ENCODE measurements at places on chromosomes 3 and 15.
A peak's percentile ranks its signal among the peaks of the same experiment; 100 is the strongest.

DNA sequence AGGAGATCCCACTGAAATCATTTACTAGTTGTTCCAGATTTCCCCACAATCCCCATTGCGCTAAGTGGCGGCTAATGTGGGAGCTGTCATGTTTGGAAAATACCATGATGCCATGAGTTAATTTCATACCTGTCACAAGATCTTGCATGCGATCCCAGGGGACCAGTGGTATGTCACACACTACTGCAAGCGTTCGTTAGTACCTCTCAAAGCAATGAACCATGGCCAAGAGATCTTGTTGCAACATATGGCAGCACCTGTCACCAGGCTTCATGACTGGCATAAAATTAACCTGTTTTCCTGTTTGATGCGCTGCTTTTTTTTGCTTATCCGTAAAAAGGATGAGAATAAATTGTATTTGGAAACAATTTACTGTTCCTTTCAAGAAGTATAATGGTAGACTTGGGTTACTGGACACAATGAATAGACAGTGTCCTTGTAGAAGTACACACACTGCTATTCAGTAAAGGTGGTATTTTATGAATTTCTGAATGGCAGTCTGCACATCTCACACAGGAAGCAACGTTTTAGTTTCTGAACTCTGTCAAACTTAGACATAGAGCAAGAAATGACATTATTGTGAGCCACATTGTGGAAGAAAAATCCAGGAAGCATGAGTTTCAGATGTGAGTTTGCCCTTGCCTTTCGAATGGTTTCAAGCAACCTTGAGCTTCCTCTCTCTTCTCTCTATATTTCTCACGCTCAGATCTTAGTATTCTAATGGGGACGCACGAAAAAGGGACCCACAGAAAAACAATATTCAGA, 81.9 kb downstream of the CHL1 start:
- no peak for DNase-seq

GRCh38 chr3:172173316-172174254, 134.2 kb downstream of the FNDC3B start:
- DNase-seq = no peak

GRCh38 chr15:28922707-28923012, 36.9 kb downstream of the APBA2 start:
- DNase-seq = no peak

- DNase-seq = peak; percentile 20
Observed at GRCh38 chr3:105553851-105554250, 187.1 kb downstream of the ALCAM start.

DNA sequence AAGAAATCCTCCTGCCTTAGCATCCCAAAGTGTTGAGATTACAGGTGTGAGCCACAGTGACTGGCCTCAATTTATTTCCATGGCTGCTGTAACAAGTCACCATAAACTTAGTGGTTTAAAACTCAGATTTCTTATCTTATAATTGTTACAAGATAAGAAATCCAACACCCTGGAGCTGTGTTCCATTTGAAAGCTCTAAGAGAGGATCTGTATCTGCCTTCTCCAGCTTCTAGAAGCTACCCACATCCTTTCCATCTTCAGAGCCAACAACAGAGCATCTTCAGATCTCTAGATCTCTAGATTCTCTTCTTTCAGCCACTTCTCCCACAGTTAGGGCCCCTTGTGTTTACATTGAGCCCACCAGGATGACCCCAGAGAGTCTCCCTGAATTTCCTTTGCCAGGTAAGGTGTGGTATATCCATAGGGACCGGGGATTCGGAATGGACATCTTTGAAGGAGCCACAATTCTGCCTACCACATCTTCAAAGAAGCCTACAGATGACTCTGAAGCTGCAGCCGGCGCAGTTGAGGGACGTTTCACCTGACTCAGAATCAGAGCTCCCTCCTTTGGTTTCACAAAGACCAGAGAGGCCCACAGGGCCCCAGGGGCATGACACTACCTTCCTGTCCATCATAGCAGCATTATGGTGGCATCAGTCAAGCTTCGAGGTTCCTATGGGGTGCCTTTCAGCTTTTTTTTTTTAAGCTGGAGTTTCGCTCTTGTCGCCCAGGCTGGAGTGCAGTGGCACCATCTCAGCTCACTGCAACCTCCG, 87.0 kb upstream of the IGF1R start:
- DNase-seq = no peak

- no peak for DNase-seq
Observed at GRCh38 chr3:22862111-22862510, 341.0 kb upstream of the UBE2E2 start.

DNA sequence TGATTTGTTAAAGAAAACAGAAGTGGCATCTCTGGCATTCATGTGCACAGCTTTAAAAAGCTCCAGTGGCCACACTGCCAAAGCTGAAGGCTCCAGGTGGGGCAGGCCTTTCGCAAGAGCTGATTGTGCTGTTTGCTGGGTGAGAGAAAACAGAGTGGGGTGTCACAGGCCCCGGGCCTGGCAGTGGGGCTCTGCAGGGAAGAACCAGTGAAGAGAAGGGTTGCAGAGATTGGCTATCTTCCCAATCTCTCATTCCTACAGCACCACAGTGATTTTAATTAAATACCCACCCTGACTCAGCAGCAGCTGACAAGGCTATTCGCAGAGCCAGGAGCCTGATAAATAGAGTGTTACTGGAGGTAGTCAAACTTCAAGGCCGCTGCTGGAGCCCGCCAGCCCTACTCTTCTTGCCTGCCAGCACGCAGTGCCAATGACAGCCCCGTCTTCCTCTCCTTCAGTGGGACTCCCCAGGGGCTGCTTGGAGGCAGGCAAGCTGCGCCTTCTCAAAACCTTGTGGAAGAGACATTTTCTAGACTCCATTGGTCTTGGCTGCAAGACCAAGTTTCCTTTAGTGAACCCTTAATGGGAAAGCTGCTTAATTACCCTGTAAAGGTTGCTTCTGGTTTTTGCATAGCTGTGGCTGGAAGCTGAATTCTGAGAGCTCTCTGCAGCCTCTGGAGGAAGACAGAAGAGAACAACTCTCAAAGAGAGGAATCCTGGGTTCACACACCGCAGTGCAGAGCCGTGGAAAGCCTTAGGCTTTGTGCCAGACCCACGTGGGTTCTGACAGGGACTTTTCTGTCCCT, 225.8 kb upstream of the SLCO3A1 start:
- DNase-seq = no peak

DNA sequence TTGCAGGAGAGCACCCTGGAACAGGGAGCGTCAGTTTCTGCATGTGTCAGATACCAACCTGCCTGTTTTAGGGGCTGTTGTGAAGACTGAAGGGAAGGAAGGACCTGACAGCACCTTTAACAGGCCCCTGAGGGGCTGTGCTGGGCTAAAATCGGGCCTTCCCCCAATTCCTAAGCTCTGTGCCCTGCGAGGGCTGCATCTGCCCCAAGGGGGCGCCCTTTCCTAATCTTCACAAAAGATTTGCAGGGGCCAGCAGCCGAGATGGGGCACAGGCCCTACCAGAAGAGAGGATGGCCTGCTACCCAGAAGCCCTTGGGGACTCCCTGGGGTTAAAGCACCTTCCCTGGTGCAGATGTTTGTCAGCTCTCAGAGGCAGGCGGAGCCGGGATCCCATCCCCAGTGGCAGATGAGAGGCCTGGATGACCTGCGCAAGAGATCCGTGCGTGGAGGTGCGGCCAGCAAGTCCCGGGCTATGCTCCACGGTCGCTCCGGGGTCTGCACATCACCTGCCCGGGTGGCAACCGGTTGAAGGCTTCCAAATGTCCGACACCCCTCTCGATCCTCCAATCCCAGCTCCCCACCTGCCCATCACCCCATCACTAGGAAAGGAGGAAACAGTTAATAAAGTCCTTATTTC, 53.6 kb downstream of the RHCG start:
- DNase-seq = peak; percentile 24

- no peak for DNase-seq
Observed at GRCh38 chr15:63090472-63090871, 31.2 kb upstream of the LACTB start.

DNA sequence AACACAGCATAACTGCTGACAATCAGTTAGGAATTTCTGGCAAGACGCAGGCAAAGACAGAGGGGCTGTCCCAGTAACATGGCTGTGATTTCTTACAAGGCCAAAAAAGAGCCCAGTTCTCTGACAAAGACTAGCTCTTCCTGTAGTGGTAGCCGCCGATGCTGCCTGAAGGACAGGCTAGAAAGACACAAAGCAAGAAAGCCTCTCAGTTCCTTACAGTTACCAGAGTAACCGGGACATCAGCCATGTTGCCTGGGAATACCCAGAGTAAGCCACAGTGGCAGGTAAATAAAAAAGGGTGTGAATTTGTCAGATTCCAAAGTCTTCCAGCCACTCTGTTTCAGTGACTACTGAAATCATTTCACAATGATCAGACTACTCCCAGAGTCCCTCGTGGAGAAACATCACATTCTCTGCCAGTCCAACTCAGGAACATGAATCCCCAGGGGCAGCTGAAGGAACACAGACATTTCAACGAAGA, 493.6 kb upstream of the ADAMTS9 start:
- DNase-seq = no peak

- DNase-seq = no peak
Observed at GRCh38 chr3:194761384-194761783, 75.7 kb downstream of the FAM43A start.

DNA sequence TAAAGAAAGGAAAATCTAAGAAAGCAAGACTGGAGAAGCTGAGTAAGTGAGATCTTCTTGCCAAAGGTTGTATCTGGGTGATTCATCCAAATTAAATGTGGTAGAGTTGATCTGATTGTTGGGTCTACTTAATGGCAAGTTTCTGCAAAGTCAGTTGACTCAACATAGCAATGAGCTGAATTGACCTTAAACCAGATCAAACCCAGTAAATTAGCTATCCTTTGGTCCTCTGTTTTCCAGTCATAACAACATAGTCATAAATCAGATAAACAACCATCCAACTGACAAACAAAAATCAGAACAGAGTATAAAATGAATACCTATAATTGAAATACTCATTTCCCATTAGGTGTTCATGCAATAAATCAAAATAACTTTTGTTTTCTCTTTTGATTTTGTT, 142.6 kb upstream of the CFAP20DC start:
- peak; percentile 0 for DNase-seq

DNA sequence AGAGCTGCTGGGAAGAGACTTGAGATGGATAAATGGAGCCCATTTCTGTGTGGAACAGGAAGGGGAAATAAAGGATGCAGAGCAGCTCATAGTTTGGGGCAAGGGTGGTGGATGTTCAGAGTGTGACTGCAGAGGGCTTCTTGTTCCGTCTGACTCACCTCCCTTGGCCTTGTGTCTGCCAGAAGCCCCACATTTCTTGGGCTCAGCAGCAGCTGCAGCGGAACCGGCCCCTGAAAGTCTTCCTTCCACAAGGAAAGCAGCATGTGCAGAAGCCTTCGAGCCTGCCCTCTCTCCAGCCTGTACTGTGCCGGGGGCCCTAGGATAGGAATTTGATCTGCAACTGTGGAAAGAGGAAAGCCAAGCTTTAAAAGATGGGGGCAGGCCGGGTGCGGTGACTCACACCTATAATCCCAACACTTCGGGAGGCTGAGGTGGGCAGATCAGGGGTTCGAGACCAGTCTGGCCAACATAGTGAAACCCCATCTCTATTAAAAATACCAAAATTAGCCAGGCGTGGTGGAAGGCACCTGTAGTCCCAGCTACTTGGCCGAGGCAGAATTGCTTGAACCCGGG, 11.5 kb downstream of the CDAN1 start:
- no peak for DNase-seq

DNA sequence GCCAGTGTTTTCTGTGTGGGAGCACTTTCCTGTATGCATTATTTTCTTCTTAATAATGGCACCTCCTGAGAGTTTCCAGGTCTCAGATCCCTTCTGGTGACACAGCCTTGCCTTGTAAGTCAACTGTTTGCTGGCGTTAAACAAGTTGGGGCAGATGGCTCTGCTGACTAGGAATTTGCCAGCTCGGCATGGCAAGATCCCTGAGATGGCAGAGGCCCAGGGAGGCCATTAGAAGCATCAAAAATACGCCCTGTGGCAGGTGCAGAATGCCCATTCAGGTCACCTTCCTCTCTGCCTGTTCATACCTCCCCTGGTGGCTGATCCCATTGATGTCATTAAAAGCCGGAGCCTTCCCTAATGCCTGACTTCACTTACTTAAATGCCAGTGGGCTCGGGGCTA, 320.9 kb upstream of the CTDSPL start:
- DNase-seq = no peak

DNA sequence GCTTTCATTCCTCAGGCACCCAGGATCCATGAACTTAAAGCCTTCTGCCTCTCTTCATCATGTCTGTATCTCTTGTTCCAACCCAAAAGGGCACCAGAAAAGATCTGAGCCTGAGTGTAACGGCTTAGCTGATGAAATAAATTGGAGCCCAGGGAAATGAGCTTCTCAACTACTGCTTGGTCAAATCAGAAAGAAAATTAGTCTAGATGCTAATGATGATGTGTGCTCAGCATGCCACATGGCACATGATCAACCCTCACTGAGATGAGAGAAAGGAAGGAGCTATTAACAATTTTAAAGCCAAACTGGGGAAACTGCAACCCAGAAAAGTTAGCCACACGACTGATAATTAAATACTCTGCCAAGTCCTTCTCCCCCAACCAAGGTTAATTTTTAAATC, 325.7 kb downstream of the CNTN3 start:
- no peak for DNase-seq

- DNase-seq = no peak
Observed at GRCh38 chr3:171863920-171864319, 20.8 kb downstream of the TMEM212 start.

DNA sequence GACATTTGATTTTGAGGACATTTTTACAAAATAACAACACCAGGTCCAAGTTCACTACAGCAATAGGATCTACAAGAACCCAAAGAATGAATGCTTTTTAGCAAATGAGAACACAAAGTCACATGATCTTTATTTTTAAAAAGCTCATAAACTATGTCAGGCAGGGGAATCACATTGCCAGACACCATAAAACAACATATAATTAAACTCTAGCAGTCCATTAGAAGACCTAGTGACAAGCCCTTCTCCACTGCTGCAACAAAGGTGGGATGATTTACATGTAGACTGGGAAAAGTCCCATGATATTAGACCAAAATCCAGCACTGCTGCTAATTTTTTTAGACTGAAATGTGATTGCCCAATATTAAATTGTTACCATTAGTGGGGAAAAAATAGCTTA, 92.6 kb downstream of the FHIT start:
- no peak for DNase-seq

GRCh38 chr3:9064850-9065249, 101.6 kb upstream of the RAD18 start:
- no peak for DNase-seq

GRCh38 chr3:50515565-50516439, 12.4 kb upstream of the CACNA2D2 start:
- DNase-seq = peak; percentile 25

GRCh38 chr15:79898369-79898768, 1.6 kb upstream of the MTHFS start:
- DNase-seq = no peak
